ENCODE measurements at places on chromosomes 12 and 14.

DNA sequence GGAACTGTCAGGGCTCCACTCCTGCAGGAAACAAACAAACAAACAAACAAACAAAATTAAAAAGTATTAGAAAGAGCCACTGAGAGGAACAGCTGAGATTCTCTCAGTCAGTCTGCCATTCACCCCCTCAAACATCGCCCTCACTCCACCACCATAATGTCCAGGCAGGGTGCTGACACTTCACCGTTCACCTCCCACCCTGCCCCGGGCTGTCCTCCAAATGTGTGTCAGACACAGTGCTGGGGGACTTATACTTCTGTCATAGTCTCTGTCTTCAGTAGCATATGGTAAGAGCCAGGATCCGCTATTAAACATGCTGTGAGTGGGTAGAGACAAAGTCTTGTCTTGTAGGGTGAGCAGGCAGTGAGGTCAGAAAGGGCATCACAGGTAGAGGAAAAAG lies 28.3 kb downstream of the KRT18 start:
- no peak for DNase-seq

- DNase-seq = no peak
These were observed 2.8 kb upstream of the KCNK13 start for GRCh38 chr14:90058876-90059458.

GRCh38 chr14:89826596-89826995 lies 127.9 kb downstream of the EFCAB11 start:
- DNase-seq = no peak

DNA sequence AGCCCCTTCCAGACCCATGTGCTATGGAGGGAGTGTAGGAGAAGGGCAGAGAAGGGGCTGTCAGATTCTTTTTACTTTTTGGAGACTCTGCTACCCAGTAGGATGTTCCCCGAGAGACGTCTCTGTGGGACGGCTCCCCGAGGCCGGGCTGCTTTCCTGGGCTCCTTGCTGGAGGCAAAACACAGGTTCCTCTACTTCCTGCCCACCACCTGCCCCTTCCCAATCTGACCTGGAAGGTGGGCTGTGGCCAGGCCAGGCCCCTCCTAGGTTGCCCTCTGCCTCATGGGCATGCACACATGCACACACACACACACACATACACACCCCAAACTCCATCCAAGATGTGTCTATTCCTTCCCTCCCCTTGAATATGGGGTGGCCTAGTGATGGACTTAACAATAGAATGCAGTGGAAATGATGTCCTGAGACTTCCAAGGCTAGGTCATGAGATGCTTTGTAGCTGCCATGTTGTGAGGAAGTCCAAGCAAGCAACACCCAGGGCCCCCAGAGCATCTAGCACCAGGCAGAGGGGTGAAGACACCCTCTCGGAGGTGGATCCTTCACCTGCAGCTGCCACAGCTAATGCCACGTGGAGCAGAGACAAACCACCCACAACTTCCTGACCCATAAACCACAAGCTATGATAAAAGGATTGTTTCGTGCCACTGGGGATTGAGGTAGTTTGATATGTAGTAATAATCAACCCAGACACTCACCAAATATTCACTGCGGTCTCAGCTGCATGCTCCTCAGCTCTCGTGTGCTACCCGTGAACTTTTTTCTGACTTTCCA lies 1.6 kb upstream of the ASB2 start:
- DNase-seq = no peak

GRCh38 chr12:69324797-69325466 lies 23.2 kb upstream of the LYZ start:
- DNase-seq = no peak

GRCh38 chr12:76083246-76083903 lies 1.1 kb downstream of the NAP1L1 start:
- DNase-seq = no peak

DNA sequence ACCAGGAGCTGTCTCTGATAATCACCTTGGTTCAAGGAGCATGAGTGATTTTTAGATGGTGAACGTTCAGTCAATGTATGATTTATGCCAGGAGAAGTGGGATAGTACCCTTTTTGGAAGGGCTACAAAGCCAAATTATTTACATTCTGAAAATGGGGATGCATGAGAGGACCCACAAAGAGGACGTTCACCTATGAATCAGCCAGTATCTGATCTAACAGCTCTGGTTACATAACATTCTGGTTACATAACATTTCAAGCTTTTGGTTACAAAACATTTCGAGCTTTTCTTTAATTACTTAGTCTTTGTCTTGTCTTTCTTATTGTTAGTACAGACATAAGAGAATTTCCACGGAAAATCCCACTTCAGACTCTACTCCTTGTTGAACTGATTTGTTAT lies 68.8 kb downstream of the SLCO1A2 start:
- DNase-seq = no peak

- DNase-seq = no peak
These were observed 38.7 kb downstream of the MAP1LC3B2 start for GRCh38 chr12:116597886-116598285.

DNA sequence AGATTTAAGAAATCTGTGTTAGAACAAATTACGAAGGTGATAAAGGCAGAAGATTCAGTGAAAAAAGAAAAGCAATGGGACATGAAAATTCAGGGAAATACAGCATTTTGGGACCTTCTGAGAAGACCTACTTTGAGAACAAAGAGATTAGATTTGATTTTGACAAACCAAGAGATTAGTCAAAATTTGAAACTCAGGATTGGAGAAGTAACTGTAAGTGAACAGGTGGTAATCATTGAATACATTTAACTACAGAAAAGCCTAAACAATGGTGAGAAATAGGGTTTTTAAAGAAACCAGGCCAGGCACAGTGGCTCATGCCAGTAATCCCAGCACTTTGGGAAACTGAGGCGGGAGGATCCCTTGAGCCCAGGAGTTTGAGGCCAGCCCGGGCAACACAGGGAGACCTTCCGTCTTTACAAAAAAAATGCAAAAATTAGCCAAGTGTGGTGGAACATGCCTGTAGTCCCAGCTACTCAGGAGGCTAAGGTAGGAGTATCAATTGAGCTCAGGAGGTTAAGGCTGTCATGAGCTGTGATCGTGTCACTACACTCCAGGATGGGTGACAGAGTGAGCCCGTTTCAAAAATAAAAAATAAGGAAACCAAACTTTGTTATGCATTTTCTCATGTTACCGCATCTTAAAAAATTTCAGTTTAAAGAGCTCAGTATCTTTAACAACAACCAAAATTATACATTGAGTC lies 8.9 kb upstream of the SAV1 start:
- no peak for DNase-seq

DNA sequence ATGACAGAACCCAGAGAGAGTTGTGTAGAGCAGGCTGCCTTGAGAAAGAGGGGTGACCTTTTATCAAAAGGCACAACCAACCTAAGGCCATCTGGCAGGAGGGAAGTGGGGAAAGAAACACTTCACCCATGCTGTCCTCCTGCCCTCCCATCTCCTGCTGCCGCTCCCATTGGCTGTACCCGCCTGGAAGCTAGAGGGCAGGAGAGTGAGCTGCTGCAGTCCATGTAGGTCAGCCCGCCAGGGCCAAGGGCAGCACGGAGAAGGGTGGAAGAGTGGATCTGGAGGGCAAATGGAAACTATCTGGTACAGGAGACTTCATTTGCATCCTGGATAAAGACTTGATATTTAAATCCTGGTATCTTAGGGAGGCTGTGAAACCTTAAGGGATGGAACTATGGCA lies 11.5 kb upstream of the CABP1 start:
- DNase-seq = no peak

DNA sequence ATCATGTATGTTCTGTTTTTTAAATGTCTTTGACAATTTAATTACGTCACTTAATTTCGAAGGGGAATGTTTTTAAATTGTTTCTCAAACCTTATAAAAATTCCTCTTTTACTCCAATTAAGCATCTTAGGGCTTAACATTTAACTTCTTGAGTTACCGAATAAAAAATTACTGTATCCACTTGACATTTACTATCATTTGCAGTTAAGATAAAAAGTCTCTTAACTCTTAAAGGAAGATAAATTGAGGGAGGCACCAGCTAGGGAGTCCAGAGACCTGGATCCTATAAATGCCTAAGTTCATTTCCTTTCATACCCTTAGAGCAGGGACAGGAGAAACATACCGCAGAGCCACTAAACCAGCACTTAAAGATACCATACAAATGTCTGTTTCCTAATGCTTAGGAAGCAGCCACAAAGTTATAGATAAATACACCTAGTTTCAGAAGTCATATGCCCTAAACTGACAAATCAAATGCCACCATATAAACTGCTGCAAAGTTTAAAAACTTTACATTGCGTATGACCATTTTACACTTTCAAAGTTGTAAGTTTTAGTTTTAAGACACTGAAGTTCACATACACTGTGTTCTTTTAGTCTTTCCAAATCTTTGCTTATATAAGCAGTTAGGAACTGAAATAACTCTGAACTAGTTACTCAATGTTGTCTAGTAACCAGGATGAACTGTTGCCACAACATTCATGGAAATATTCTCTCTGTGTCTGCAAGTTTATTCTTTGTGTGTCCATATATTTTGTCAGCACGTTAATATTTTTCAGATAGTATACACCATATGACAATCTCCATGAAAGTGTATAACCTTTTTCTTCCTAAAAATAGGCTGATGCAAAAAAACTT lies 71.2 kb downstream of the GALNT4 start:
- DNase-seq = no peak

DNA sequence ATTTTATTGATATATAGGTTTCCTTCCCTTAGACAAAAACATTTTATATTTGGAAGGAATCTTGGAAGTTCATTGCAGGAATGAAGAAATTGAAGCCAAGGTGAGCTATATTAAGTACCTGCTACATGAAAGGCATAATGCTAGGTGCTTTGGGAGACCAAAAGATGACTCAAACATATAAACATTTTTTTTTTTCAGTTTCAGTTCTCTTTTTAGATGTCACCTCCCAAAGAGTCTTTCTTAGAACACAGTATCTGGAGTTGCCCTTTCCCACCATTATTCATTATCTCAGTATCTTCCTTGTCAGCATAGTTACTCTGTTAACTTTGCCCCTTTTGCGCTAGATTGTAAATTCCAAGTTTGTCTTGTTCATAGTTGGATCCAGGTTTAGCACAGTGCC lies 1.1 kb downstream of the LIN52 start:
- DNase-seq = no peak

- DNase-seq = no peak
These were observed 117.7 kb downstream of the GPR135 start for GRCh38 chr14:59347511-59347900.

GRCh38 chr14:103960457-103961055 lies 18.2 kb upstream of the RD3L start:
- DNase-seq = no peak

DNA sequence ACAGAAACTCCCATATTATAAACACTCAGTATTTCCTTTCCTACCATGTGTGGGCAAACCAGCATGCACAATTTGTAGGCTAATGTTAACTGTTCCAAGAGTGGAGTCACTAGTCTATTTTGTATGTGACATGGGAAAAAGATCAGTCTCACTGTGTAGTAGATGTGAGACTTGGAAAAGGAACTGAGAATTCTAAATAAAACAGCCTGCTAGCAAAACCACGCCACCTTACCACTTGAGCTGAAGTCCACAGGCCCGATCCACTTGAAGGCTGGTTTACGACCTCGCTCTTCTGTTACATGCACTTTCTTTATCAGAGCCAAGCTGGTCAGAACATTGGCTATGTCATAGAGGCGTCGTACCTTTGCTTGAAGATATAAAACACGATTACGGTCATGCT lies 22.5 kb downstream of the E2F7 start:
- DNase-seq = no peak

DNA sequence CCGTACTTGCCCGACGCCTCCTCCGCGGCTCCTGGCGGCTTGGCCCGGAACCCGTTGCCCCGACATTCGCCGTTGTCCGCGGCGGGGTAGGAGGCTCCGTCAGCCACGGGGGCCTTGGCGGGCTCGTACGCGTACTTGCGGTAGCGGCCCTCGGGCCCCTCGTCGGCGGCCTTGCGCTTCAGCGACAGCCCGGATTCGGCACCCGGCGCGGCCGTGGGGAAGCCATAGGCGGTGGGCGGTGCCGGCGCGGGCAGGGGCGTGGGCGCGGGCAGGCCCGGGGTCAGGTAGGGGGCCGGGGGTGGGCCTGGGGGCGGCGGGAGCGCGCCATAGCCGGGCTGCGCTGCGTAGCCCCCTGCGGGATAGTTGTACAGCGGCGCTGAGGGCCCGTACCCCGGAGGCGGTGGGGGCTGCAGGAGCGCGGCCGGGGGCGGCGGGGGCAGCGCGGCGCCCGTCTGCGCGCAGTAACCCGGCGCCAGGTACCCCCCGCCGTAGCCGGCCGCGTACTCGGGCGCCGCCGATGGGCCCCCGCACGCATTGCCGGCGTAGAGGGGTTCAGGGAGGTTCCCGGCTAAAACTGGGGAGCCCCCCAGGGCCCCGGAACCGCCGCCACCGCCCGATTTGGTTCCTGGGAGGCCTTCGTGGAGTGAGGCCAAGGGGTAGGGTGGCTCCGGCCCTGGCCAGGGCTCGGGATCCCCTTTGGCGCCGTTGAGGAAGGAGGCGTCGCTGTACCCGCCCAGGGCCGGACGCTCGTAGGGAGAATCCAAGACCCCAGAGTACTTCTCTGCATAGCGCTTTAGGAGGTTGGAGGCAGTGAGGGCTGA lies 26.9 kb downstream of the FIGNL2 start:
- DNase-seq = no peak

GRCh38 chr14:21215130-21215878 lies 53.9 kb downstream of the HNRNPC start:
- DNase-seq = no peak

GRCh38 chr12:40632933-40633332 lies 59.3 kb upstream of the CNTN1 start:
- no peak for DNase-seq

DNA sequence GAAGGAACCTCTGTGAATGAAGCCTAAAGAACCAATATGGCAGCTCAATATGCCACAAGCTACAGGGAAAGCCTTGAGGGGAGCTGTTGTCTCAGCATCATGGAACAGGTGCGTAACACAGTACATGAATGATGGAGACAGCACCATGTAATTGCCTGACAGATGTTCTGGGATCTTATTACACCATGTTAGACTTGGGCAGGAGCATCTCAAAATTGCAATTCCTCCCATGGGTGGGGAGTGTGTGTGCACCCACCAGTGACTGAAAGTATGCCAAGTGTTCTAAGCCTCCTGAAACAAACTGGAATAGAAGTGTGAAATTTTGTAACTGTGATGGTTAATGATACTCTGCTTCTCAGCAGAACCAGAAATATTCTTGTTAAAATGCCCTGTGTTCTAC lies 151.0 kb upstream of the SRRM4 start:
- no peak for DNase-seq

DNA sequence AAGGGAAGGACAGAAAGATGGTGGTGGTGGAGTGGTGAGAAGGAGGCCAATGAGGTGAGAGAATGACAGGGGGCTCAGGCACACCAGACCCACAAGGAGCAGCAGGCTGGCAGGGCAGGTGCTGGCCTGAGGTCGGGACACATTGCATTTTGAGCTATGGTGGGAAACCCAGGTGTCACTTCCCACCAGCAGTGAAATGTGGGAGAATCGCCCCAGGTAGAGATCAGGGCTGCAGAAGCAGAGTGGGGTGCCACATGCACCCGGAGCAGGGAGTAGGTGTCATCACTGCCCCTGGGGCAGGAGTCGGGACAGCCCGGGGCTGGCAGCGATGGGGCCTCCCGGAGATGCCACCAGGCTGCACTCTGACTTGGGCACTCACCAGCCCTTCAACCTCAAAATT lies 315.8 kb downstream of the BCL11B start:
- no peak for DNase-seq

All from hypothalamus (tissue), 51 donors.